ENCODE measurements at places on chromosomes 6 and 20.

DNA sequence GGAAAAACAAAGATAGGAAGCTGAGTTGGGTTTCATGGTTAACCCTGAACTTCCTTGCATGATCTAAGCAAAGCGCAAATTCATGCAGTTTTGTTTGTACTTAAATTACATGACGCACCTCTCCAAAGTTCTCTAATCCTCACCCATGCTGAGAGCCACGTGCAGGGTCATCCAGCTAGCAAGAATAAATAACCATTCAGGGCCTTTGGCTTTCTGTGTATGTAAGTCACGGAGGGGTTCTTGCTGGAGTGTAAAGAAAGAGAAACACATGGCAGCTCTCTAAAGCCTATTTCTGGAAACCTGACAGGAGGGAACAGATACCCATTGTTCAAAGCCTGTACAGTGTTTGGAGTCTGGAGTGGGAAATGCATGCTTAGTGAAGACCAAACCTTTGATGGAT lies 171.7 kb upstream of the CCN2 start:
- DNase-seq, result no peak

DNA sequence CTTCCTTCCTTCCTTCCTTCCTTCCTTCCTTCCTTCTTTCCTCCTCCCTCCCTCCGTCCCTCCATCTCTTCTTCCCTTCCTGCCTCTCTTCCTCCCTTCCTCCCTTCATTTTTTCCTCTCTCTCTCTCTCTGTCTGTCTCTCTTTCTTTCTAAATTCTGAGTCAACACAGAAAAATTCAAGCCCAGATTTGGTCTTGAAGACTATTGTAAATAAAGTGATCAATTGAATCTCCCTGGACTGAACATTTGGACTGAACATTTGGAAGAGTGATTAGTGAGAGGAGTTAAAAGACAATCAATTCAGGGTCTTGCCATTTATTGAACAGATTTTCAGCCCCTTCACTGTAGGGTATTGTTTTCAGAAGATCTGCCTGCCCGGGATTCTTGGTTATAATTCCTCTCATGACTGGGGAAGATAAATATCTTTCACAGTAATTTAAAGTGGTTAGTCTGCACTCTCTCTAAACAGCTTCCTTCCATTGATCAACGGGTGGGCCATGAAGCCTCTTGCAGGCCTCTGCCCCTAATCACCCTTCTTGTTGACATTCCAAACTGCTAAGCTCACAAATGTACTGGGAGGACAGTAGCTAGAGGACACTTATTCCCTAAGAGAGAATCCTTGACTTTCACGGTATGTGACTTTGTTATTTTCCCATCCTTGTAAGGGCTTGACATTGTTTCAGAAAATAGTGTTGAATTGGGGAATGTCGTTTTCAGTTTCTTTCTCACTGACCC lies 101.7 kb upstream of the BMP2 start:
- DNase-seq, result no peak

DNA sequence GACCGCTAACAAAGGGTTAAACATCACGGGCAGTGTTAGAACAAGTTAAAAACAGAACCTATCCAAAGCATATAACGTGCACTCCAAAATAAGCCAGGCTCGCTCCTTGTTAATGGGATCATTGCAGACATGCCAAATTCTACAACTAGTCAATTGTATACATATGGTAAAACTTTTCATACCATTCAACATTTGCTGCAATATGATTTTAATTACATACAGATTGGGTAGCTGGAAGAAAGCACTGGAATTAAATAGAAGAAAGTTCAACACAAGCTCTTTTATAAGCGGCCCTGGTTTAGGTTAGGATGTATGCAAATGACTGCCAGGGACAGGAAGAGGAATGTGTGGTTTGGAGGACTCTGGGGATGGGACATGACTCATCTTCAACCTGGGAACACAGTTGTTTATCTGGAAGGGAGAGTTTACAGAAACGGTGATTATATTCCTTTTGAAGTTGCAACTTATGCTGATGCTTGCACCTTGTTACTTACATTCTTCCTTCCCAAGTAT lies 62.5 kb upstream of the TIAM2 start:
- DNase-seq, result peak; percentile 52

DNA sequence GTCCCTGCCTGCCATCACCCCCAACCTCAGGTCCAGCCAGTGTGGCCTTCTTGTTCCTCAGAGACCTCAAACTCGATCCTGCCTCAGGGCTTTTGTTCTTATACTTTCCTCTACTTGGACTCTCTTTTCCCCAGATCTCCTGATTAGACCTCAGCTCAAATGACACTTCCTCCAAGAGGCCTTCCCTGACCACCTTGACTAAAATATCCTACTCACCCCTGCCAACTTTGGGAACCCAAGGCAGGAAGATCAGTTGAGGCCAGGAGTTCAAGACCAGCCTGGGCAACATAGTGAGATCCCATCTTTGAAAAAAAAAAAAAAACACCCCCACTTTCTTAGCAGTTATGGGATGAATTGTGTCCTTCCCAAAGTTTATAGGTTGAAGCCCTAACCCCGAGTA lies 73.5 kb downstream of the CHMP4B start:
- DNase-seq, result no peak

DNA sequence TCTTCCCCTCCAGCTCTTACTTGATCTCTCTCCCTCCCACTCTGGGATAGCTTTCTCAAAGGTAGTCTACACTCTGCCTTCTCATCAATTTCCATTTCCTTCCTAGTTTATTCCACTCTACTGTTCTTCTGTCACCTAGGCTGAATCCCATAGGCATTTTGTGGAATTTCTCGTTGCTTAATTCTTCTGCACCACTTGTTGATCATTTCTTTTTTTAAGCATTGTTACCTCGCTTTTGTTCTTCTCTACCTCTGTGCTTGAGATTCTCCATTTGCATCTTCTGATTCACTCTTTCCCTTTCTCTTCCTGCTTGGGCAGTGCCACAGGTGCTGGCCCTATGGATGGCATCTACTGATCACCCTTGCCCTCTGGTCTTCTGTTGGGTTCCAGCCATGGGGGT lies 567.2 kb downstream of the CDH26 start:
- no peak for DNase-seq

GRCh38 chr6:122640366-122640765 lies 30.2 kb downstream of the PKIB start:
- DNase-seq, result no peak

DNA sequence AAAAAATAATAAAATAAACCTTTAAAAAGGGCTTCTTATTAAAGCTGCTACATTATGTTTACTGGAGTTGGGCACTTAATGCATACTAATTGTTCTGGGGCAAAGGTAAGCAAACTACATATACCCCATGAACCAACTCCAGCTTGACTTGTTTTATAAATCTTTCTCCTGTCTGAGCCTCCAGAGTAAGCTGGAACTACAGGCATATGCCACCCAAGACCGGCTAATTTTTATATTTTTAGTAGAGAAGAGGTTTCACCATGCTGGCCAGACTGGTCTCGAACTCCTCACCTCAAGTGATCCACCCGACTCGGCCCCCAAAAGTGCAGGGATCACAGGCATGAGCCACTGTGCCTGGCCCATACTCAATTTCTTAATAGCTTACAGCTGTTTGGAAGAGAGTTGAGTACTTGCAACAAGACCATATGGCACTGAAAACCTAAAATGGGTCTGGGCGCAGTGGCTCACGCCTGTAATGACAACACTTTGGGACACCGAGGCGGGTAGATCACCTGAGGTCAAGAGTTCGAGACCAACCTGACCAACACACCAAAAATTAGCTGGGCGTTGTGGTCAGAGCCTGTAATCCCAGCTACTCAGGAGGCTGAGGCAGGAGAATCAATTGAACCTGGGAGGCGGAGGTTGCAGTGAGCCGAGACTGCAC lies 19.9 kb downstream of the ROMO1 start:
- no peak for DNase-seq

DNA sequence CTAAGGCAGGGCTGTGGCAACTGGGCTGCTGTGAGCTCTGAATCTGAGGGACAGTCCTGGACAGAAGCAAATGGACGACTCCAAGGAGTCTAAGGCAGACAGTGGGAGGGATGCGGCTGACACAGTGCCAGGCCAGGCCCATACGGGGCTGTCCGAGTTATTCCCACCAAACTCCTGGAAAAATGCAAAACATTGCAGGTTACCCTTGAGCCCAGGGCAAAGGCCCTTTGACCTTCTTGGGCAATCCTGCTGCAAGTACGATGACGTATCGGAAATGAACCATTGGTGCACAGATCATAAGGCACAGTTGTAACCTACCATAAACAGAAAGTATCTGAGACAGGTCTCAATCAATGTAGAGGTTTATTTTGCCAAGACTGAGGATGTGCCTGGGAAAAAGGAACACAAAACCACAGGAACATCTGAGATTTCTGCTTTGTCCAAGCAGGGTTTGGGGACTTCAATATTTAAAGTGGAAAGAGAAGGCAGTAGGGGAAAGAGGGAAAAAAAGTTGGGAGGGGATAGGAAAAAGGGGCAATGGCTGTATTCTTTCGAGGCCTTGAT lies 118.9 kb downstream of the DACT2 start:
- DNase-seq, result no peak

DNA sequence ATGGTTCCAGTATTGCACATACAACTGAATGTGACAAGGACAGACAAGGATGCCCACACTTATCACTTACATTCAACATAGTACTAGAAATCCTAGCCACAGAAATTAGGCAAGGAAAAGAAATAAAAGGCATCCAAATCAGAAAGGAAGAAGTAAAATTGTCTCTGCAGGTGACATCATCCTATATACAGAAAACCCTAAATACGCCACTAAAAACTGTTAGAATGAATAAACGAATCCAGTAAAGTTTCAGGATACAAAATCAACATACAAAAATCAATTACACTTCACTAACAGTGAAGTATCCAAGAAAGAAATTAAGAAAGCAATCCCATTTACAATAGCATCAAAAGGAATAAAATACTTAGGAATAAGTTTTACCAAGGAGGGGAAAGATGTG lies 66.1 kb downstream of the FAM217A start:
- DNase-seq, result no peak

GRCh38 chr6:63589952-63590411 lies 17.7 kb downstream of the LOC128125822 start:
- DNase-seq, result no peak

All from AG09319 (cell line).